Right ventricle myocardium superior (tissue), 1 donor: ENCODE measurements at places on chromosomes 6 and 20.

- DNase-seq: no peak
These were observed 69.1 kb downstream of the SLC35F1 start for GRCh38 chr6:117976030-117976651.

DNA sequence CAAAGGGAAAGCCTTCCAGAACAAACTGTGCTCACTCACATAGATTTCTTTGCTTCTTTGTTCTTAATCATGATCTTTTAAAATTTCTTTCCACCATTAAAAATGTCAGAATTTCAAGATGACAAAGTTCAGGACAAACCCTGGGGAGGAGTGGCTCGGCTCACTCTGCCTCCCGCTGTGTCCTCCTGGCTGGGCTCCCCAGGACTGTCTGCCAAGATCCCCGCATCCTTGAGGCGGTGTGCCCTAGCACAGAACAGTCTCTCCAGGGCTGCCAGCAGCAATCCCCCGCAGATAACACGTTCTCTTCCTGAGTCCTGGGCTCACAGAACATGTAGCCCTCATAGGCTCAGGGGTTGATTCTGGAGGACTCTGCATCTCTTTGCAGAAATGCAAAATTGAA lies 98.4 kb upstream of the KCNG1 start:
- no peak for DNase-seq

GRCh38 chr6:120254651-120255050 lies 905.1 kb upstream of the MAN1A1 start:
- DNase-seq: no peak

GRCh38 chr6:45900808-45901752 lies 114.6 kb downstream of the CLIC5 start:
- DNase-seq: no peak

DNA sequence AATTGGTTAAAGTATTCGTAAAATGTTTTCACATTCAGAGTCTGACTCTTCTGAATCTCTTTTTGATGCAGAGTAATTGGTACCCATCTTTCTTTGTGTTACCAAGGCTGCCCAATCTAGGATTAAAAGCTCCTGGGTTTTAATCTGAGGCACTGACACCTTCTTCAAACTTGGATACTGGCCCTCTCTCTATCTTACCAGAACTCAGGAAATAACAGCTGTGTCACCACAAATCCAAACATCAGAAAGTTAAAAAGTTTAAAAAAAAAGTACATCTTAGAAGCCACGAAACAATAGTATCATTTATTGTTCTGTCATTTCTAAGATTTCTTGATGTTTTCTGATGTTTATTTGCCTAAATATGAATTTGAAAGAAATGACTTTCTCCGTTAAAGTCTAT lies 255.5 kb upstream of the RUNX2 start:
- no peak for DNase-seq

DNA sequence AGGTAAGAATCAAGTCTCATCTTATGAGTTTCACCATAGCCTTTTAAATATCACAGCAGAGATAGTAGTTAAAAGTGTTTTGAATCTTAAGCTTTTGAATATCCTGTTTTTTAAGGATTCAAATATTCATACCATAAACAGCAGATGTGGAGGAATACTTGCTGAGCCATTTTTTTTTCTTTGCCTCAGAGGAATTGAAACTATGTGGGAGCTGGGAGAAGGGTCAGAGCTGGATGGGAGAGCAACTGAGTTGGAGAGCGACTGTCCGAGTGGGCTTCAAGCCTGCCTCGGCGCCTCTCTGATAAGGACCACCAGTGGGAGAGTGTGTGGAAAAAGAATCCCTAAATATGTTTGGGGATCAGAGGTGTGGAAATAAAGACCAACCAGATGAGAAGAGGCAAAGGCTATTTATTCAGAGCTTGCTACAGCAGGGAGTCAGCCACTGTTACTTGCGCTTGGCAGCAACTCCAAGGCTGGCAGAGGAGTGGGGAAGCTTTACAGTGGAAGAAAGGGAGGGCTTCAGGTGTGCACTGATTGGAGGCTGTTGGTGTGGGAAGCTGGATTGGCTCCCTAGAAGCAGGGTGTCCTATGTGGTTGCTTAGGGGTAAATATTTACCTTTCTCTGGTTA lies 34.3 kb upstream of the MCUR1 start:
- DNase-seq: no peak

DNA sequence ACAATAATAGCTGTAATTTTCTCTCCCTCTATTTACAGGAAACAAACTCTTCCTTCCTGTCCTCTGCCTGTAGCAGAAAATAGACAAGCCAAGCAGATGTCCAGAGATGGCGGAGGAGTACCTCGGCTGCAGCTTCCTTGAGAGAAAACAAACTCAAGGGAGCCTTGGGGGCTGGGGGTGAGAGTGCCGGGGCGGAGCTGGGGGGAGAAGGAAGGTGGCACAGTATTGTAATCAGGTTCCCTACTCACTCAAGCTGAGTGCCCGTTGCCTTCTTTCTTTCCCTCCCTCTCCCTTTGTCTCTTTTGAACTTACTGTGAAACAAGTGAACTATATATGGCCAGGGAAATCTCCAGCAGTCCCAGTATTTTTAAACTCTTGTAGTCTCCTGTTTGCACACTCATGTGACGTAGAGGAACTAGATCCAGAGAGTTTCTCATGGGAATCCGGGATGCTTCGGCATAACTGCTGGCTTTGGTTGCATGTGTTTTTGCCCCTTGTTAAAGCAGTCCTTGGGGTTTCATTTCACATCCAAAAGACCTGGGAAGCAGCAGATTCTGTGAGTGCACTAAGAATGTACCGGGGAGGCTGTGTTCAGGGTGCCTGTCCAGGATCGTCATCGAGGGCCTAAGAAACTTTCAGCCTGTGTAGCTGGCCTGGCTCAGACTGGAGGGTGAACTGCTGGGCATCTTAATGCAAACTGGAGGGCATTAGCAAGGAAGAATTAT lies 44.6 kb upstream of the HDDC2 start:
- no peak for DNase-seq

DNA sequence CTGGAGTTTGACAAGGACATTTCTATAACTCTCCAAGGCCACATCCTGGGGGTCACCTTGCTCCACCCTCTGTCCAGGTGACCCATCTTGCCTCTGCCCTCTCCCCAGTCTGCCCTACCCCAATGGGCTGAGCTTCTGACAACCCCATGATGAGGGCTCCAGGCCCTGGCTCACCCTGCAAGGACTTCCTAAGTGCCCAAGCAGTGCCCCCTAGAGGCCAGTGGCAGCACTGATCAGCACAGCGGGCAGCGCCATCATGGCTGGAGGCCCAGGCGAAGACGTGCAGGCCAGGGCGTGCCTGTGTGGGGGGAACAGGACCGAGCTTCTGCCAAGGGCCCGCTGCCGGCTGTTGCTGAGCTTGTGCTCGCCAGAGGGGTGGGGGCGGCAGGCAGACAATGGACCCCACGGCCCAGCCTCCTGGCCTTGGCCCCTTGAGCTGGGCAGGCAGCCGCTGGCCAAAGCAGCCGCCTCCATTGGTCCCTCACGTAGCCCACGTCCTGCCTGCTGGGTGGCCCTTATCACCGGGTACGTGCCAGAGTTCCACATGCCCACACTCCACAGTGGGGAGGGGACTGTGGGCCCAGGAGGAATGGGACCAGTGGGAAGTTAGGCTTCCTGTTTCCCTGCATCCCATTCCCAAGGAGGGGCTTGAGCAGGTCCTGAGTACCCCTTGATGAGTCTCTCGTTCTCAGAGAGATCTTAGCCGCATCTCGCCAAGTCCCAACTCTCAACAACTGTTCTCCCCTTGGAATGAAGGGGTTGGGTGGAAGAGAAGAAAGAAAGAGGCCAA lies 64.3 kb downstream of the MRPL14 start:
- DNase-seq: no peak

- no peak for DNase-seq
These were observed 41.1 kb upstream of the PREP start for GRCh38 chr6:105443941-105444340.

DNA sequence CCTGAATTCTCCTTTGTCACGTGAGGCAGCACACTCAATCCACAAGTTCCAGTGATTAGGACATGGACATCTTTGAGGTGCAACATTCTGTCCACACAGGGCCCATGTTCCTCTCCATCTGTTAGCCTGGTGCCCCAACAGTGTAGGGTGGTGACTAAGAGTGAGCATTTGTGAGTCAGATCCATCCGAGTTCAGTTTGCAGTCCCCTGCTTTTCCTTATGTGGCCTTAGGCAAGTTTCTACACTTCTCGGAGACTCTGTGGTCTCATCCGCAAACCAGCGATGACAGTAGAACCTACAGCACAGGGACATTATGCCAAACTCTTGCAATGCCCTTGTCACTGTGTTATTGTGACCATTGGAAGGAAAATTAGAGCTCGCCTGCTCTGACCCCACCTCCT lies 178.7 kb upstream of the CDH4 start:
- DNase-seq: no peak

- DNase-seq: no peak
These were observed 19.3 kb downstream of the DOP1A start for GRCh38 chr6:83086751-83087150.

GRCh38 chr6:42378125-42378524 lies 73.6 kb downstream of the TRERF1 start:
- no peak for DNase-seq

- no peak for DNase-seq
These were observed 26.2 kb downstream of the RIPOR2 start for GRCh38 chr6:24909241-24910216.

- DNase-seq: no peak
These were observed 72.4 kb upstream of the NHSL1 start for GRCh38 chr6:138571585-138572166.
